ENCODE measurements at places on chromosomes 12 and 14. TPM values are rescaled to one million over a fixed set of nuclear protein-coding genes. Genes with fewer than 3 reads are reported as not detected.
A peak's percentile ranks its signal among the peaks of the same experiment; 100 is the strongest.

GRCh38 chr12:89306827-89307473 lies 45.4 kb downstream of the DUSP6 start:
- H3K27me3 ChIP-seq: no peaks in the 10 kb centered on the region
- no peaks in the 10 kb centered on the region for H3K36me3 ChIP-seq
- no peak for DNase-seq
- H3K4me1 ChIP-seq: peaks cover 24% of the 10 kb centered on the region

- peak within 1 kb of the TSS; percentile 30 for H3K27ac ChIP-seq
- peak; percentile 40 for DNase-seq
- peaks cover 16% of the 10 kb centered on the region for H3K4me1 ChIP-seq
- H3K27me3 ChIP-seq: peaks cover 11% of the 10 kb centered on the region
Observed at GRCh38 chr12:64390275-64390851, at the start of gene C12orf56. Gene C12orf56, minus strand, starts transcription at chr12:64390758. Its CDS starts 193 bp downstream, at chr12:64390565.

Gene ZNF891
- 1.8 TPM for total RNA-seq

- DNase-seq: no peak
- H3K27me3 ChIP-seq: no peaks in the 10 kb centered on the region
- no peaks in the 10 kb centered on the region for H3K4me1 ChIP-seq
- H3K4me3 ChIP-seq: no peak overlapping the region
Observed at GRCh38 chr12:77923882-77924281, 93.2 kb downstream of the NAV3 start.

- H3K27ac ChIP-seq: no peak overlapping the region
- H3K4me3 ChIP-seq: peak overlapping the region; percentile 71
- DNase-seq: no peak
- peaks cover 4% of the 10 kb centered on the region for H3K36me3 ChIP-seq
- peaks cover 21% of the 10 kb centered on the region for H3K4me1 ChIP-seq
Observed at GRCh38 chr12:106245767-106246166, 2.1 kb downstream of the CKAP4 start.

DNA sequence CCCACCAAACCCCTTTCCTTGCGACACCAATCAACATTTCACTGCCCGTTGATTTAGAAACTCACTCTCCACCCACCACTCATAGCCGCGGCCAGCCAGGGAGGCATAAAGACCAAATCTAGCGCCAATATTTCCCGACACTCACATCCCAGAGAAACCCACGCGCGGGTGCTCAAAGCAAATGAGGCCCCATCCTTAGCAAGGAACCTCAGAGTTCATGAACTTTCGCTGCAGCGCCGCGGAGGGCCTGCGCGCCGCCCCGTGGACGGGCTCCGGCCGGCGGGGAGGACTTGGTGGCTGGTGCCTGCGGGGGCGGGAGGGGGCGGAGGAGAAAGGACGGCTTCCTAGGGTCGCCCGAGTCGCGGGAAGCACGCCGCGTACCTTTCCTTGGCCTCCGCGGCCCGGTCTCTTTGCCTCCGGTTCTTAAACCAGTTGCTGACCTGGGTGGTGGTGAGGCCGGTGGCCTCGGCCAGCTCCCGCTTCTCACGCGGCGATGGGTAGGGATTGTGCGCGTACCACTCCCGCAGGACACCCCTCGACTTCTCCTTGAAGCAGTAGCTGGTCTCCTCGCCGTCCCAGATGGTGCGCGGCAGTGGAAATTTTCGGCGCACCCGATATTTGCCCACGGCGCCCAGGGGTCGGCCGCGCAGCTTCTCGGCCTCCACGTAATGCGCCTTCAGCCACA lies 886 bp downstream of the SIX1 start:
- no peak for DNase-seq
- H3K27me3 ChIP-seq: peaks cover 85% of the 10 kb centered on the region
- peaks cover 45% of the 10 kb centered on the region for H3K4me1 ChIP-seq
- H3K4me3 ChIP-seq: peak overlapping the region; percentile 48
- H3K27ac ChIP-seq: no peak overlapping the region

Gene PAX9
- total RNA-seq: not detected

Gene GPRC5D
- not detected for total RNA-seq

DNA sequence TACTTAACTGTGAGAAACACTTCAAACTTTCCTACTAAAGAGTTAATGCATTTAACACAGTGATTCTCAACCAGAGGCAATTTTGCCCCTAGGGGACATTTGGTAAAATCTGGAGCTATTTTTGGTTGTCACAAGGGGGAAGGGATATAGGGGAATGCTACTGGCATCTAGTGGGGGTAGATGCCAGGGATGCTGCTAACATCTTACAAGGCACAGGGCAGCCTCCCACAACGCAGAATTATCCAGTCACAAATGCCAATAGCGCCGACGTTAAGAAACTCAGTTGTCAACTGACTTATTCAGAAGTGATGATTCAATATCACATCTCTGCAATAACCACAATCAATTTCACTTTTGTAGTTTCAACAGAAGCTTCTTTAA lies 2.0 kb downstream of the EEA1 start:
- peaks cover 40% of the 10 kb centered on the region for H3K4me1 ChIP-seq
- DNase-seq: peak; percentile 79
- H3K36me3 ChIP-seq: peaks cover 10% of the 10 kb centered on the region
- peak overlapping the region; percentile 85 for H3K4me3 ChIP-seq
- peak overlapping the region; percentile 97 for H3K27ac ChIP-seq
- H3K27me3 ChIP-seq: no peaks in the 10 kb centered on the region

Gene CSAD
- total RNA-seq: 13.8 TPM

DNA sequence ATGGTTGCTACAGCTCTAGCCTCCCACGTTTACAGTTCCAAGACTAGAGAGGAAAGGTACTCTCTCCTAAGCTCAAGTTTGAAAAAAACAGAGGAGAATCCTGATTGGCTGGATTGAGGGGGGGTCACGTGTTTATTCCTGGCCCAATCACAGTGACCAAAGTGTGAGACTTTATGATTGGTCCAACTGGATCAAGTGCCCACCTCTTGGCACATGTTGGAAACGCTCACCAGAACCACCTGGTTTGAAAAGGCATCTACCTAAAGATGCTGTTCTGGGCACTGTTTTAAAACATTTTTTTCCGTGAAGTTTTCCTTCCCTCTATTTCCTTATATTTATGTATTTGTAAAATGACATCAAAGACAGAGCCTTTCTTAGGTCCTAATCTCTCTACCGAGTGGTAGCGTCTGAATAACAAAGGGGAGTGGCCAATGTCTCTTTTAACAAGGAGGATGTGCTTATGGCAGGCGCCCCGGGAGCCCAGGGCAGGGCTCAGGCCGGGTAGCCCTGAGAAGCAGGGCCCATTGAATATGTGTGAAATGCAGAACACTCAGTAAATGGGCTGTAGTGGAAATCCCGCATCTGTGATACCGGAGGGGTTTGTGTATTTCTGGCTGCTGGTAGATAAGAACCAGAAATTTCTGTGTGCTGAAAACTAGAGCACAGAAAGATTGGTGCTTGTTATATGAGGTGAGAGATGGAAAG lies 146.2 kb downstream of the ATP23 start:
- H3K27ac ChIP-seq: no peak overlapping the region
- no peak for DNase-seq
- H3K27me3 ChIP-seq: peaks cover 7% of the 10 kb centered on the region
- H3K36me3 ChIP-seq: no peaks in the 10 kb centered on the region
